Right atrium auricular region (tissue), 2 donors: ENCODE measurements at places on chromosomes 4 and X. TPM values are rescaled to one million over a fixed set of nuclear protein-coding genes. Genes with fewer than 3 reads are reported as not detected.

The SPATA4 gene
- total RNA-seq: 4.4 TPM

The CXorf65 gene
- not detected for total RNA-seq

The UCP1 gene
- total RNA-seq: 0.28 TPM

The IKBKG gene
- total RNA-seq: 9.0 TPM

The PDCL2 gene
- total RNA-seq: not detected

The DCX gene
- not detected for total RNA-seq

The HSFX3 gene
- not detected for total RNA-seq

The GNRHR gene
- not detected for total RNA-seq

DNA sequence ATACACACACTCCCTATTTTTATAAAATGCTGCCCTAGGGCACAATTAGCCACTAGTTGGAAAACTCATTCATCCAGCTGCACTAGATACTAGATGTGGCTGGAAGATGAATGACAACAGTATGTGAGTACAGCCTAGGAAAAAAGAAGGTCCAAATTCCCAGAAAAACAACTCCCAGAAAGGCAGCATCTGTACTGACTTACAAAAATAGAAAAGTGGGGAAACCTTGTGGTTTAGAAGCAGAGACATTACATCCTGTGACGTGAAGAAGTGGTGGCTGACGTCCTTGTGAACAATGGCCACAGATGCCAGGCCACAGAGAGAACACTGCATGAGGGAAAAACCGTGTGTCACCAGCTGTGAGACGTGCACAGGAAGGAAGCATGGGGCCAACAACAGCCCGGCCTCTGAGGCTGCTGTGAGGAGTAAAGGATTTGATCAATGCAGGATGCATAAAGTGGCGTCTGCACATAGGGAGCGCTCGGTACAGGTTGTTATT is 81.2 kb downstream of the SPRY1 start:
- H3K4me3 ChIP-seq: no peak overlapping the region
- H3K4me1 ChIP-seq: no peaks in the 10 kb centered on the region
- no peaks in the 10 kb centered on the region for H3K27me3 ChIP-seq
- H3K27ac ChIP-seq: no peak overlapping the region
- DNase-seq: no peak

GRCh38 chr4:23058165-23058776 is 365.5 kb downstream of the GBA3 start:
- H3K27ac ChIP-seq: no peak overlapping the region
- no peaks in the 10 kb centered on the region for H3K4me1 ChIP-seq
- H3K27me3 ChIP-seq: no peaks in the 10 kb centered on the region
- no peak overlapping the region for H3K4me3 ChIP-seq
- no peaks in the 10 kb centered on the region for H3K36me3 ChIP-seq

DNA sequence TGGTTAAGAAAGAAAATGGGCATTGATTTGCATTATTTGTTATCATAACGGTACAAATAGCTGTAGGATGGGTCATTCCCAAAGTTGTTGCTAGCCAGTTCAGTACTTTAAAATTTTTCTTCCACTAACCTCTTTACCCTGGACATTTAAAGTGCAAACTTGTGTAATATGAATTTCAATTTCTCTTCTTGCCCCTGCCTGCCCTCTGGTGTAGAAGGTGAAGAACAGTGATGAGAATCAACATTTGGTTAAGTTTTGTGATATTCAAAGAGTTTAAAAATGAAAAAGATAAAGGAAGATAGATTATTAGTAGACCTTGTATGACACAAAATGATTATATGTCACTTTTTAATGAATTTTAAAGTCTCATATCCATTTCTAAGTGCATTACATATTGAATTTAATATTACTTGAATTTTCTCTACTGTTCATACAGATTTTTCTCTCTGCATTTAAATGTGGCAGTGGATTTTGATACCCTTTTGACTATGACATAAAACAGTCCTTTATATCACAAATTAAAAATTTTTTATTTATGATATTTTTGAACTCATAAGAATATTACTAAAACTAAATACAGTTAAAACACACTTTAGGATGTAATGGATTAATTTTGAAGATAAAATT is 337.7 kb downstream of the BMPR1B start:
- no peak overlapping the region for H3K4me3 ChIP-seq
- no peak for DNase-seq
- no peak overlapping the region for H3K27ac ChIP-seq
- H3K36me3 ChIP-seq: no peaks in the 10 kb centered on the region
- no peaks in the 10 kb centered on the region for H3K27me3 ChIP-seq
- no peaks in the 10 kb centered on the region for H3K4me1 ChIP-seq

- no peaks in the 10 kb centered on the region for H3K4me1 ChIP-seq
- no peak overlapping the region for H3K27ac ChIP-seq
- H3K4me3 ChIP-seq: no peak overlapping the region
- no peaks in the 10 kb centered on the region for H3K36me3 ChIP-seq
- DNase-seq: no peak
- no peaks in the 10 kb centered on the region for H3K27me3 ChIP-seq
Measured at GRCh38 chrX:104564921-104565703, 887 bp upstream of the IL1RAPL2 start.

DNA sequence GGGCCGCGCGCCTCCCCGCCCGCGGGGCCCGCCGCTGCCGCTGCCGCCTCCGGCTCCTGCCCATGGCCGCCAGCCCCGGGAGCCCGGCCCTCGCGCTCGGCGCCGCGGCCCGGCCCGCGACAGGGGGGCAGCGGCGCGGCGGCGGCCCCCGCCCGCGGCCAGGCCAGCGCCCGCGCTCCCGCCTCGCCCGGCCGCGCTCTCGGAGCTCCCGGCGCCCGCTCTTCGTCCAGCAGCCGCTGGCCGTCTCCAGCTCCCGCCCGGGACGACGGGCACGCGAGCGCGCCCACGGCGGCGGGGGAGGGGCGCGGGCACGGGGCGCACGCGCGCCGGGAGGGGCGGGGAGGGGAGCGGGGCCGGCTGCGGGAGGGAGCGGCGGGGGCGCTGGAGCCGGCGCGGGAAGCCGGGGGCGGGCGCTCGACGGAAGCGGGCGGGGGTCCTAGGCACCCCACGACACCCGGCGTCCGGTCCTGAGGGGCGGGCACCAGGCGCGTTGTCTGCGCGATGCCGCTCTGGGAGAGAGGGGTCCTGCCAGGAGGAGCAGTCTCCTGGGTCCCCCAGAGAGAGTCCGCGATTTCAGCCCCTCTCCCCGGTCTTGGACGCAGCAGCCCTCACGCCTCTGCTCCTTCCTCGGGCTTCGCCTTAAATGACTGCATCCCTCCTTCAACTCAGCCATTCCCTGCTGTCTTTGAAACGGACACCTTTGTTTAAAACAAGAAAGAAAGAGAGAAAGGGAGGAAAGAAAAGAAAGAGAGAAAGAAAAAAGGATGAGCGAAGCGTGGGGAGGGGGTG is 490 bp upstream of the PDZD4 start:
- peaks cover 16% of the 10 kb centered on the region for H3K4me1 ChIP-seq
- H3K4me3 ChIP-seq: no peak overlapping the region
- no peak overlapping the region for H3K27ac ChIP-seq
- DNase-seq: no peak
- H3K36me3 ChIP-seq: no peaks in the 10 kb centered on the region

GRCh38 chrX:139530550-139530949 is at the start of gene F9:
F9 (plus strand) TSS chrX:139530739; CDS start chrX:139530765, 26 bp downstream.
- no peaks in the 10 kb centered on the region for H3K36me3 ChIP-seq
- DNase-seq: no peak
- H3K27ac ChIP-seq: no peak within 1 kb of the TSS
- H3K4me3 ChIP-seq: no peak within 1 kb of the TSS

DNA sequence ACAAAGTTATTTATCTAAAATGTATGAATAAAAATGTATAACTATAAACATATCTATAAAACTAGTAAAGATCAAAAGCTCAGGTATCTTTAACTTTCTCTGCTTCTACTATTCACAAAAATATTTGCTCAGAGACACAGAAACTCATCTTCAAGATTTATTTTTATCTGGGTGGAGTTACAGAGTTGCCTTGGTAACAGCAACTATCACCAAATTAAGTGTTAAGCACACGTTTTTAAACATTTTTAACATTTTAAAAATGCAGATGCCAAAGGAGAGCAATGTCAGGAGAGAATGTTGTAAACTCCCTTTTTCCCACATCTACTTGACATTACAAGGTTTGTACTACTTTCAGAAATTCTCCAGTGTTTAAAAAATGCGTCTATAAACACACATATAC is 71.4 kb downstream of the SNCA start:
- H3K4me1 ChIP-seq: no peaks in the 10 kb centered on the region
- H3K36me3 ChIP-seq: no peaks in the 10 kb centered on the region
- H3K27ac ChIP-seq: peak overlapping the region; percentile 14
- no peak overlapping the region for H3K4me3 ChIP-seq

DNA sequence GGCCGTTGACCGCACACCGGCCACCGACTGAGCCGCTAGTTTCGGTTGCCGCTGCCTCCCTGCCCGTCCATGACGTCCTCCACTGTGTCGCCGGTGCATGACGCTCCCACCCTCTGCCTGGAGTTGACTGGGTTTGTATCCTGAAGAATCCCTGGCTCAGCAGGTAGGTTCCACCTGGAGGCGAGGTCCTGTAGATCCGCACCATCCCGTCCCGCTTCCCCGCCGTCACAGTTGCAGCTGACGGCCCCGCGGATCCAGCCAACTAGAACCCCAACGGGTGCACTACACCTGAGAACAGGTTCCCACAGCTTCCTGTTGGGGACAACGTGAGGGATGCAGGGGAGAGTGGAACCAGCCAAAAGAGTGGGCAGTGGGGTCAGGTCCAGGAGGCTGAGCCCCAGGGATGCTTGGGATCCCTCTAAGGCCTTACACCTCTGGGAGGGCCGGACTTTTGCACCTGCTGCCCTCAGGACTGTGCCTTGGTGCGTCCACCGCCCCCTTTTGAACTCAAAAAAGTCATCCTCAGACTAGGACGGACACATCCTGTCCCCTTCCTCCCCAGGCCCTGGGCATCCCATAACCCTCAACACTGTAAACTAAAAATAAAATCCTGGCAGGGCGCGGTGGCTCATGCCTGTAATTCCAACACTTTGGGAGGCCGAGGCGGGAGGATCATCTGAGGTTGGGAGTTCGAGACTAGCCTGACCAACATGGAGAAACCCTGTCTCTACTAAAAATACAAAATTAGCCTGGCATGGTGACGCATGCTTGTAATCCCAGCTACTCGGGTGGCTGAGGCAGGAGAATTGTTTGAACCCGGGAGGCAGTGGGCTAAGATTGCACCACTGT is 1.1 kb upstream of the SLBP start:
- DNase-seq: no peak
- H3K36me3 ChIP-seq: peaks cover 16% of the 10 kb centered on the region
- H3K4me3 ChIP-seq: peak overlapping the region; percentile 93
- H3K27me3 ChIP-seq: no peaks in the 10 kb centered on the region
- peak overlapping the region; percentile 99 for H3K27ac ChIP-seq
- H3K4me1 ChIP-seq: peaks cover 51% of the 10 kb centered on the region

GRCh38 chr4:140305053-140305452 is 68.4 kb upstream of the SCOC start:
- H3K4me1 ChIP-seq: no peaks in the 10 kb centered on the region
- DNase-seq: no peak
- no peak overlapping the region for H3K4me3 ChIP-seq
- H3K27ac ChIP-seq: no peak overlapping the region
- no peaks in the 10 kb centered on the region for H3K27me3 ChIP-seq

GRCh38 chr4:183837222-183837621 is 67.9 kb upstream of the STOX2 start:
- H3K4me1 ChIP-seq: no peaks in the 10 kb centered on the region
- DNase-seq: no peak
- H3K27ac ChIP-seq: no peak overlapping the region
- no peak overlapping the region for H3K4me3 ChIP-seq
- no peaks in the 10 kb centered on the region for H3K27me3 ChIP-seq

DNA sequence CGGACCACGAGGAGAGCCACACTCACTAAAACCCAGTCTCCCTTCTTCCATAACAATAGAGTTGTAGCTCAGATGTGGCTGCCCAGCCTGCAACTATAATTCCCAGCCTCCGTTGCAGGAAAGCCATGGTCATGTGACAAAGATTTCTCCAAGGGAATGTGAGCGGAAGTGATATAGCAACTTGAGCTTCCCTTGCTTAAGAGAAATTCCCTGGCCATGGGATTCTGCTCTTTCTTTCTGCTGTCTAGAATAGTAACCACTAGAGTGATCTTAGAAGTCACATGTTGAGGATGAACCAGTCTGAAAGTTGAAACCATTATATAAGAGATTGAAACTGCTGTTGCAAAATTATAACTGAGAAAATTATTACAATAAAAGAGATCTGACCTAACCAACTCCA is 86.4 kb upstream of the MED14 start:
- H3K4me1 ChIP-seq: no peaks in the 10 kb centered on the region
- no peaks in the 10 kb centered on the region for H3K36me3 ChIP-seq

DNA sequence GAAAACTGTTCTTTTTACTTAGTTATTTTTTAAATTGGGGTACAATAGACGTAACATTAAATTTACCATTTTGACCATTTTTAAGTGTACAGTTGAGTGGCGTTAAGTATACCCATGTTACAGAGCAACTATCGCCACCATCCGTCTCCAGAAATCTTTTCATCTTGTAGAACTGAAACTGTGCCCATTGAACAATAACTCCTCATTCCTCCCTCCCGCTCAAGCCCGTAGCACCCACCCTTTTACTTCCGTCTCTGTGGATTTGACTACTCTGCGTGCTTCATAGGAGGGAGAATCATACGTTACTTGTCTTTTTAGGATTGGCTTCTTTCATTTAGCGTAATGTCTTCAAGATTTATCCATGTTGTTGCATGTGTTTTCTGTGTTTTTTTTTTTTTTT is 55.3 kb downstream of the TMEM131L start:
- no peak overlapping the region for H3K4me3 ChIP-seq
- peaks cover 51% of the 10 kb centered on the region for H3K4me1 ChIP-seq
- H3K27me3 ChIP-seq: no peaks in the 10 kb centered on the region
- H3K27ac ChIP-seq: no peak overlapping the region
- no peak for DNase-seq

- no peak for DNase-seq
- no peaks in the 10 kb centered on the region for H3K27me3 ChIP-seq
- H3K27ac ChIP-seq: no peak overlapping the region
Measured at GRCh38 chrX:109350551-109350950, 131.3 kb downstream of the GUCY2F start.

- H3K27ac ChIP-seq: no peak overlapping the region
- H3K4me3 ChIP-seq: no peak overlapping the region
- no peaks in the 10 kb centered on the region for H3K27me3 ChIP-seq
Measured at GRCh38 chrX:134886002-134886596, 104.7 kb upstream of the SMIM10 start.

- no peak overlapping the region for H3K27ac ChIP-seq
- no peaks in the 10 kb centered on the region for H3K4me1 ChIP-seq
- H3K36me3 ChIP-seq: no peaks in the 10 kb centered on the region
- no peak for DNase-seq
- H3K4me3 ChIP-seq: peak overlapping the region; percentile 28
- peaks cover 6% of the 10 kb centered on the region for H3K27me3 ChIP-seq
Measured at GRCh38 chr4:6562931-6563901, 11.8 kb upstream of the MAN2B2 start.

DNA sequence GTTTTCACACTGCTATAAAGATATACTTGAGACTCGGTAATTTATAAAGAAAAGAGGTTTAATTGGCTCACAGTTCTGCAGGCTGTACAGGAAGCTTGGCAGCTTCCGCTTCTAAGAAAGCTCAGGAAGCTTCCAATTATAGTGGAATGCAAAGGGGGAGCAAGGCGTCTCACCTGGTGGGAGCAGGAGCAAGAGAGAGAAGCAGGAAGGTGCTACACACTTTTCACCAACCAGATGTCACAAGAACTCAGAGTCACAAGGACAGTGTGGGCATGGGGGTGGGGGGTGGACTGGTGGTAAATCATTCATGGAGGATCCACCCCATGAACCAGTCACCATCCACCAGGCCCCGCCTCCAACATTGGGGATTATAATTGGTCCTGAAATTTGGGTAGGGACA is 22.8 kb downstream of the HMGB2 start:
- no peak overlapping the region for H3K27ac ChIP-seq
- H3K4me3 ChIP-seq: no peak overlapping the region
- no peaks in the 10 kb centered on the region for H3K4me1 ChIP-seq
- DNase-seq: no peak
- H3K36me3 ChIP-seq: no peaks in the 10 kb centered on the region
